ENCODE measurements at places on chromosomes 1 and 21.

DNA sequence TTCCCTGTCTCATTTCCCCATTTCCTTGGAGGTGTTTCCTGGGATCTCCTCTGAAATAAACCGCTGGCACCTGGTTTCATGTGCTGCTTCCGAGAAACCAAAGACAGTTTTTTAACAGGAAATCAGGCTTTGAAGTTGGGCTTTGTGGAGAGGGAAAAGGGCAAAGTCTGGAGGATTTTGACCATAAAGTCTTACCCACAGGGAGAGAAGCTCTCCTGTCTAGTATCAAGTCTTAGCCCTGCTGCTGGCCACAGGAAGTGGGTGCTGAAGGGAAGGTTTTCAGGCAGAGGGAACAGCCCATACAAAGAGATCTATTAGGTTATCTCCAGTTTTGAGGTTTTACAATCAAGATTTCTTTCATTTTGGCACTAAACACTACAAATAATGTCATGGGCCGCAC is 29.3 kb downstream of the SLC5A9 start:
- no peak for DNase-seq

DNA sequence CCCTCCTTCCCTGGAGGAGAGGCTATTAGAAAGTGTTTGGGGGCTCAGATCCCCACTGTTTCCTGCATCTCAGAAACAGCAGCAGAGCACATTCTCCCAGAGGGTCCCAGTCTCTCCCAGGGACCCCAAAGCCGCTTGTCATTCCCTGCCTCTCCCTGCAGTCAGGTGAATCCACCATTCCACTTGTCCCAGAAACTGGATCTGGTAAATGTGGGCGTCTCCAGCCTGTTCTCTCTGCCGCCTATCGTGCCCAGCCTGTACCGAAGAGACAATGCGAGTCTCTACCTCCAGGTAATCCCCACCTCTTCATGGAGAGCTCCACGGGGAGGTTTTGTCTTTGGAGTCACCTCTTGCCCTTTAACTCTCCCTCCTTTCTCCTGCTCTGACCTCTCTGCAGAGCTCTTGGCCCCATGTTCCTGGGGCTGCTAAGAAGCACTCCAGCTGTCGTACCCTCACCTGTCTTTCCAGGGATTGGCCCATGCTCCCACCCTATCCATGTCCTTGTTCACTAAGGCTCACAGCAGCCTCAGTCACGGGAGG is 26.9 kb downstream of the INAVA start:
- no peak for DNase-seq

GRCh38 chr1:40625476-40626382 is 39.8 kb downstream of the RIMS3 start:
- DNase-seq = no peak

- no peak for DNase-seq
Observed at GRCh38 chr21:29550205-29550604, 251.5 kb downstream of the BACH1 start.

DNA sequence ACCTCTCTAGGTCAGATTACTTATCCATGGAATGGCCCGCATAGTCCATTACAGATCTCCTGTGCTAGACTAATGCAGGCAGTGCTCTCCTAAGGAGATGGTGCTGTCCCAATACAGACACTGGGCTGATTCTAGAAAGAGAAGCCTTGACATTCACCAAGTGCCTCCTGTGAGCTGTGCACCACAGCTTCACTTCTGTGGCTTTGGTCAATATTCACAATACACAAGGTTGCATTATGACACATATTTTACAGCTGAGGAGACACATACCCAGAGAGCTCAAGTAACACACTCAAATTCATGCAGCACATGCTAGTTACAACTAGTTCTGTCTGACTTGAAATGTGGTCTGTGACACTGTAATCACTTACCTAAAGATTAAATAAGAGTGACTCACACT is 59.4 kb upstream of the LRRC8B start:
- no peak for DNase-seq

GRCh38 chr1:7278045-7278444 is 492.8 kb downstream of the CAMTA1 start:
- DNase-seq = no peak

- no peak for DNase-seq
Observed at GRCh38 chr21:31609081-31609480, 50.4 kb upstream of the SOD1 start.

DNA sequence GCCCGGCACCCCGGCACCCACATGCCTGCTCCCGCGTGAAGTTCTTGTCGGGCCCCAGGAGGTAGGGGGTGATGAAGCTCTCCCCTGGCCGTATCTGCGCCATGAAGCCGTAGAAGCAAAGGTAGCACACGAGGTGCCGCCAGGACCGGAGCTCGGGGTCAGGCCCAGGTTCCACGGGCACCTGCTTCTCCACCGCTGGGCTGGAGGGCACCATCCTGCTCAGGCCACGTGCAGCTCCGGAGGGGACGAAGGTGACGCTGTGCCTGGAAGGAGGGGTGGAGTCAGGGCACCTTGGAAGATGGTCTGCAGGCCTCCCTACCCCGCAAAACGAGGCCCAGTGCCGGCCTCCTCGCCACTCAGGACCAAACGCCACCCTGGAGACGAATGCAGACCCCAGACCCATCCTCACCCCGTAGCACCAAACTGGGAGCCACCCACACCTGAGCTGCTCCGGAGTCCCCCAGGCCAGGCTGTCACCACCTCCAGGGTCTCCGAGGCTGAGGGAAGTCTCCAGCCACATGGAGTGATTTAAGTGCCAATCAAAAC is 4.4 kb downstream of the SLC19A1 start:
- DNase-seq = no peak

- DNase-seq = peak; percentile 20
Observed at GRCh38 chr1:16677552-16678431, 11.0 kb upstream of the RNU1-3 start.

All from kidney capillary endothelial cell (primary cell).